Fibroblast of the aortic adventitia (primary cell): ENCODE measurements at places on chromosomes 5 and 9.
A peak's percentile ranks its signal among the peaks of the same experiment; 100 is the strongest.

DNA sequence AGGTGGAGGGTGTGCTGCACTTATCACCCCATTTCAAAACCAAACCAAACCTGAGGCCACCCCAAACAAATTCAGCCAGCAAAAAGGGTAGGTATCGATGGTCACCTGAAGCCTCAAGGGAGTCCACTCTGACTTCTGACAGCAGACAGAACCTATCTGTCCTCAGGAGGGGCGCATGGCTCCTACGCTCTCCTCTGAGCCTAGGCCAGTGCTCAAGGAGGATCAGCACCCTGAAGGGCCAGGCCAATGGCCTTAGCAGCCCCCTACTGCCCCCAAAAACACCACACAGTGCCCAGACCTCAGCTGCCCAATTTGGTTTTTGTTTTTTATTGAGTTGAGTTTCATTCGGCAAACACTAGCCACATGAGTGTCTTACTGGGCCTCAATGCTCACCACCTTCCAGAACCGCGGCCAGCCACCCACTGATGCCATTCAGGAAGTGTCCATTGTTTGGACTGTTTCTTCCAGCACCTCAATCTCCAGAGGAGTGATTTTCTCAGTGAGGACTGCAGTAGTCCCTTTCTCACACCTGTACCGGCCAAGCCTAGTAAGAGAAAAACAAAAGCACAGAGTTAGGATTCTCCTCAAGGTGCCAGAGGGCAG is 62.0 kb downstream of the PSMB7 start:
- no peak for DNase-seq

- DNase-seq, result no peak
Measured at GRCh38 chr9:128870128-128870940, 11.4 kb downstream of the KYAT1 start.

DNA sequence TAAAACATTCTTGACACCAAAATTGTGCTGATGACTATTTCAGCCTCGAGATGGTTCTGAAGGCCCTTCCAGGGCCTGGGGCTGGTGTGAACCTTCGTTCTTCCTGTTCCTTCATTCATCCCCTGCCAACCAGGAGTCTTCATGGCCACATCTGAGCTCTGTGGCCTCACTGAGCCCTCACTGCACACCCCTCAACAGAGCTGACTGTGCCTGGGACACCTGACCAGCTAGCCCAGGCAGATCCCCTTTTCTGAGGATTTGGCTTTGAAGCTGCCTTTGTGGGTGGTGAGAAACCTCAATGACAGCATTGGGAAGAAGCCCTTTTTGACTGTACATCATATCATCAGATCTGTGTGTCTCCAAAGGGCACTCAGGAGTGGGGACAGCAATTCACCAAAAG is 13.8 kb downstream of the AK8 start:
- no peak for DNase-seq

DNA sequence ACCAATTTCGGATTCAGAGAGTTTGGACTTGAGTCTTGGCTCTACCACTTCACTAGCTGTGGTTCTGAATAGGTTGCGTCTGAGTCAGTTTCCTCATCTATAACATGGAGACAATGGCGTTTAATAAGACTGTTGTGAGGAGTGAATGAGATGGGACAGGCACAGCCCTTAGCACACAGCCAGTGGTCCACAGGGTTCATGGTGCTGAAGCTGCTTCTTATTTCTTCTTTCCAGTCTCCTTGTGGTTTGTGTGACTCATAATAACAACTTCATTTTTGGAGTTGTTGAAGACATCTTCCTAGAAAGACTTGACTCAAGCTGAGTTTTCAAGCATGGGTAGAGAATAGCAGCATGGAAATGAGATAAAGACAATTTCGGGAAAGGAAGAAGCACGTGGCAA is 172.6 kb upstream of the PPP2R2B start:
- DNase-seq, result no peak

DNA sequence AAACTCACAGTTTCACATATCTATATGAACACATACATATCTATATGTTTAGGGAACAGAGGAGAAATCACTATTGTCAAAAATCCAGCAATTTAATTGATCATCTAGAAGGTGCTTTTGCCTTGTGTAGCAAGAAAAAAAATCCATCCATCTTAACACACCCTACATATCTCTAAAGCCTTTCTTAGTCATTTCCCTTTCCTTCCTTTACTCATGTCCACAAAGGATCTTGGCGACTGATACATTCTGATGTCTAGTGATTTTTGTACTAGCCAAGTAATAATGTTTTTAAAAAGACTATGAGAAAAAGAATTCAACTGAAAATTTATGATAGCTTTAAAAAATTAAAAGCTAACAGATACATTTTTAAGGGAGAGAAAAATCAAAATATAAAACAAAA is 22.5 kb downstream of the ZDHHC21 start:
- peak; percentile 64 for DNase-seq

GRCh38 chr9:126974594-126974993 is 60.0 kb downstream of the RALGPS1 start:
- DNase-seq, result no peak

- DNase-seq, result no peak
Measured at GRCh38 chr9:103371152-103371551, 376.0 kb downstream of the CYLC2 start.

GRCh38 chr5:139897342-139897741 is 101.7 kb downstream of the PSD2 start:
- DNase-seq, result no peak

- no peak for DNase-seq
Measured at GRCh38 chr9:119005162-119005561, 364.1 kb downstream of the BRINP1 start.

DNA sequence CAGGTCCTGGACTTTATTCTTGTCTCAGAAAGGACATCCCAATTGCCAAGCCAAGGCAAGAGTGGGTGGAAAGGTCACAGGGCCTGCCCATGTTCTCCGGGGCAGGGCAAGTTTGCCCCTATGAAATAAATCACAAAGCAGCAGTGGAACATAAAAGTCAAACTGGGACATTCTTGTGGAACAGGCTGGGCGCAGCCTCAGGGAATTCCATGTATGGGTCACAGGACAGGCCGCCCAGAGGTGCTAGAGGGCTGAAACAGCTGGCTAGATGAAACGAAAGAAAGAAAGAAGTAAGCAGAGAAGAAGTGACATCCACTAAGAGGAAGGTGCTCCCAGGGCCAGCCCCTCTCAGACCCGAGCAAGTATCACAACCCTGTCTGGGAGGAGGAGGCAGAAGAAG is 219.1 kb upstream of the NFIL3 start:
- no peak for DNase-seq

DNA sequence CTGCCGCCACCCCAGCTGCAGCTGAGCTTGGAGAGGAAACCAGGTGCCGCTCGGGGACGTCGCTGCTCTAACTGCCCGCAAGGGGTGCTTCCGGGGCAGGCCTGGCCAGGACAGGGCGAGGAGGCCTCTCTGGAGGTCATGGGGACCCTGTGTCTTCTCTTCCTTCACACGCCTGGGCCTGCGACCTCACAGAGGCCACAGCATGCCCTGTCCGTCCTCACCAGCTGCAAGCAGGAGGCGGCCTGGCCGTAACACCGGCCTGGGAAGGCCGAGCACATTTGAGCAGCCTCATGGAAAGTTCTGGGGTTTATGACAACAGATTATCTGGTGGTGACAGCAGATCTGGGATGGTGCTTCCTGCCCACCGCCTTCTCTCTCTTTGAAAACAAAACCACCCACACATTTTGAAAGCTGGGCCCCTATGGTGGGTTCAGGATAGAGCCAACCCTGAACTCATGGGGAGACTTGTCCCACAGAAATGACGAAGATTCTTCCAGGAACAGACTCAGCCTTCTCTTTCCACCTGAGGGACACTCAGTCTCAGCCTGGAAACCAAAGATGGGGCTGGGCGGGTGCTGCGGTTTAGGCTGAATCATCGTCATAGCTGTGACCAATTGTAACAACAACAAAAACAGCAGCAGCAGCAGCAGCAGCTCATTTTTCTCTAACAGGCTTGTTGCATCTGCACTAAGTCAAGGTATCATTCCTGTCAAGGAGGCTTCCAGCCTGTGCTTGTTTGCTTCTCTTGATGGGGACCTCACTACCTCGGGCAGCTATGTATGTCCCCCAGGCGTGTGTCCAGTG is 99.6 kb upstream of the RAPGEF1 start:
- peak; percentile 9 for DNase-seq

- peak; percentile 26 for DNase-seq
Measured at GRCh38 chr5:131536211-131536826, 98.7 kb downstream of the RAPGEF6 start.

DNA sequence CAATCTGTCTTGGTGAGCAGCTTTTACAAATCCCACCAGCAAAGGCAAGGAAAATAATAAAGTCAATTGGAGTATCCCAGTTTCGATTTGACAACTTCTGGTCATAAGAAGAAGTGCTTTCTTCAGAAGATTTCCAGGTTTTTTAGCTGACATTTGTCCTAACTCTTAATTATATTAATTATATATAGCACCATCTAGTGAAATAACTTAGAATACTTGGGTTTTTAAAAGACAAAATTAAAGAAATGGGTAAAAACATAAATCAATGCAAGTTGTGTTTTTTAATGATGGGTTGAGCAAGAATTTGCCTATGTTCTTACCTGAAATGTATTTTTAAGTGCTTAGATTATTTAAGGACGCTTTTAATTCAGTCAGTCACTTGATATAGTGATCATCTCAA is 421.8 kb downstream of the ACTL7B start:
- DNase-seq, result peak; percentile 21

- DNase-seq, result no peak
Measured at GRCh38 chr5:77168161-77168878, 42.2 kb upstream of the PDE8B start.

- no peak for DNase-seq
Measured at GRCh38 chr5:154325566-154325965, 120.2 kb upstream of the SAP30L start.

DNA sequence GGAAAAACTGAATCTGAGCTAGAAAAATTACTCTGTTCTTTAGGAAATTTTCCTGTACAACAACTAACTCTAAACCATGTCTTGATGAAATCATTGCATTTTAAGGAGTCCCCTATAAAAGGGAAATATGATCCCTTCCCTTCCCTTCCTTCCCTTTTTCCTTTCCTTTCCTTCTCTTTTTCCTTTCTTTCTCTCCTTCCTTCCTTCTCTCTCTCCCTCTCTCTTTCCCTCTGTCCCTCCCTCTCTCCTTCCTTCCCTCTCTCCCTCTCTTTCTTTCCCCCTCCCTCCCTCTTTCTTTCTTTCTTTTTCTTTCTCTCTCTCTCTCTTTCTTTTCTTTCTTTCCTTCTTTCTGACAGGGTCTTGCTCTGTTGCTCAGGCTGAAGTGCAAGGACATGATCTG is 42.2 kb upstream of the MYO10 start:
- no peak for DNase-seq

DNA sequence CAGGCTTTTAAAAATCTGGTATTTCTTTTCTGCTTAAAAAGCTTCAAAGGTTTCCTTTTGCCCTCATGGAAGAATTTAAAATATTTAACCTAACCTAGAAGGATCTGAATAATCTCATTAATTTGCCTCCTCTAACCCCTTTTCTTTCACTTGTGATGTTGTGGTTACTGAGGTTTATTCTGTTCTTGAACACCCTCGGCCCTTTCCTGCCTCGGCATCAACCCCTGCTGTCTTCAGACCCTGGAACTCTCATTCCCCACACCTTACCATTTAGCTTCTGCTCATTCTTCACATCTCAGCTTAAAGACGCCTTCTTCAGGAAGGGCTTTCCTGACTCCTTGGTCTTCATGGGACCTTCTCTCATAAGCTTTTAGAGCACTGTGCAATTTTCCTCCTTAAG is 131.4 kb upstream of the MAN2A1 start:
- DNase-seq, result no peak

DNA sequence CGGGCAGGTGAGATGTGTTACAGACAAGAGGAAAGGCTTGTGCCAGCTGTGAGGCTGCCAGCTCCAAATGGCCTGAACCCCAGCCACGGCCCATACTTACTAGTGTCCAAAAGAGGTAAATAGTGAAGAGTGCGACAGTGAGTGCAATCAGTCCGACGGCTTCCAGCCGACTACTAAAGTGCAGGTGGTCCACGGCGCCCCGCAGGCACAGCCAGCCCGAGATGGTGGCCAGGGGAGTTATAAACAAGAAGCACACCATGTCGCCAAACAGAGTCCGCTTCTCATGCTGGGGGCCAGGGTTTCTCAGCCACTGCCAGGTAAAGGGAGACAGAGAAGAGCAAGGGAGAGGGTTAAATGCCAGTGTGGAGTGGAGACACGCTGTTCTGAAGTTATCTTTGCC is 101.1 kb downstream of the LMNB1 start:
- DNase-seq, result no peak

- no peak for DNase-seq
Measured at GRCh38 chr5:149857499-149857898, 87.1 kb downstream of the PDE6A start.

GRCh38 chr5:136810261-136810801 is 445.0 kb upstream of the TRPC7 start:
- DNase-seq, result peak; percentile 82

DNA sequence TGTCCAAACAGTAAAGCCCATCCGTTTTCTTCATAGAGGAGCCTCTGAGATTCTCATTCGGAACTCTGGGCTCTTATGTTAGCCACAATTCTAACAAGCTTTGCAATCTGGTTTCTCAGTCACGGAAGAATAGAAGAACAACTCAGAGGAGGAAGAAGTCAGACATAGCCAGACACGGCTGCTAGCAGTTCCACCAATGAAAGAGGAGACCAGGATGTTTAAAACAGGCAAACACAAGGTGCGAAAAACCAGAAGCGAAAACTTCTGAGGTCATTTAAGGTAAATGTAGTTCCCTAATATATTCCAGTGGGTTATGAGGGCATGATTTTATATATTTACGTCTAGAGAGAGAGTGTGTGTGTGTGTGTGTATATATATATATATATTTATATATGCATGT is 34.1 kb upstream of the GDNF start:
- no peak for DNase-seq

- DNase-seq, result peak; percentile 40
Measured at GRCh38 chr5:14143841-14144585, 871 bp downstream of the TRIO start.

DNA sequence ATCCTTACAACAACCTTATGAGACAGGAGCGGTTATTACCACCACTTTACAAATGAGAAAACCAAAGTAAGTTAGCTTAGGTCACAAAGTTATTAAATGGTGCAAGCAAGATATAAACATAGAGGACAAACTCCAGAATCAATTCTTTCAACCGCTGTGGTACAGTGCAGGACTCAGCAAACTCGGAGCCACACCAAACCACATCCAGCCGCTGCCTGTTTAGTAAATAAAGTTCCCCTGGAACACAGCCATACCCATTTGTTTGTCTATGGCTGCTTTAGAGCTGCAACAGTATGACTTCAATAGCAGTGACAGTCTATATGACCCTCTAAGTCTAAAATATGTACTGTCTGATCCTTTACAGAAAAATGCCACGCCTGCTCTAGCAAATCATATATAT is 1567.2 kb upstream of the WWC1 start:
- no peak for DNase-seq

DNA sequence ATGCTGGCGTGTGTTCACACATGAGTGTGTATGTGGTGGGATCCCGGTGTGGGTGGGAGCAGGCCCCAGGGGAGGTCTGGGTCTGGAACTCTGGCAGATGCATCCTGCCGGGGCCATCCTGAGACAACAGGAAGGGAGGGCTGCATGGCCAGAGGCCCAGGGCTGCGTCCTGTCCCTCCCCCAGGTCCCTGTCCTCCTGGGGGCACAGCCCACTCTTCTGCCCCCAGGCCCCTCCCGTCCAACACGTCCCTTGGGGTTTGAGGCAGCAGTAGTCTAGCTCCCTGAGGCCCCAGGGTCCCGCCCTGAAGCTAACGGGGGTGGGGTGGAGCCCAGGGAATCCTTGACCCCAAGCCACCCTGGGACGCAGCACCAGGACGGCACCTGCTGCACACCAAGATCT is 16.6 kb downstream of the FLT4 start:
- no peak for DNase-seq
